ENCODE measurements at places on chromosomes 4 and X.

GRCh38 chr4:139556071-139556723 is at the start of gene SETD7:
TSS of gene SETD7 (minus strand) at chr4:139556219. CDS start at chr4:139556137, 82 bp downstream.
- DNase-seq: peak; percentile 22

DNA sequence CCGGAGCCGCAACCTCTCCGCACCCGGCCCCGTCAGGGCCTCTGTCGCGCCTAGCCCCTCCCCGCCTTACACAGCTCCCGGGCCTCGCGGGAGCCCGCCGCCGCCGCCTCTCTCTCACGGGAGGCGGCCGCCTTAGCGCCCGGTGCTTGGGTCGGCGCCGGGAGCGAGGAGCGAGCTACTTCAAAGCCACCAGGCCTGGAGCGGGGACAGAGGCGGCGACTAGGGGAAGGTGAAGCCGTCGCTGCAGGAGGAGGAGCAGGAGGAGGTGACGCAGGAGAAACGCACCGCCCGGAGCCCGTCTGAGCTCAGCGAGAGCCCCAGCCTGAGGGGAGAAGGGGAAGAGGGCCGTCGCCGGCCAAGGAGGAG is 250 bp downstream of the USP9X start:
- no peak for DNase-seq

DNA sequence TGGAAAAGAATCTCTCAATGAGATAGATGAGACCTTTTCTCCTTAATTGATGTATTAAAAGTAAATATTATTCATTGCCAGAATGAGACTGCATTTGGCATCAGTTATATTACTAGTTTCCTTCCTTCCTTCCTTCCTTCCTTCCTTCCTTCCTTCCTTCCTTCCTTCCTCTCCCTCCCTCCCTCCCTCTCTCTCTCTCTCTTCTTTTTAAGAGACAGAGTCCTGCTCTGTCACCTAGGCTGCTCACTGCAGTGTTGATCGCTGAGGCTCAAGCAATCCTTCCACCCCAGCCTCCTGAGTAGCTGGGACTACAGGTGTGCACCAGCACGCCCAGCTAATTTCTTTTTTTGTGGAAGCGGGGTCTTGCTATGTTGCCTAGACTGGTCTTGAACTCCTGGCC is 50.4 kb upstream of the ARX start:
- no peak for DNase-seq

DNA sequence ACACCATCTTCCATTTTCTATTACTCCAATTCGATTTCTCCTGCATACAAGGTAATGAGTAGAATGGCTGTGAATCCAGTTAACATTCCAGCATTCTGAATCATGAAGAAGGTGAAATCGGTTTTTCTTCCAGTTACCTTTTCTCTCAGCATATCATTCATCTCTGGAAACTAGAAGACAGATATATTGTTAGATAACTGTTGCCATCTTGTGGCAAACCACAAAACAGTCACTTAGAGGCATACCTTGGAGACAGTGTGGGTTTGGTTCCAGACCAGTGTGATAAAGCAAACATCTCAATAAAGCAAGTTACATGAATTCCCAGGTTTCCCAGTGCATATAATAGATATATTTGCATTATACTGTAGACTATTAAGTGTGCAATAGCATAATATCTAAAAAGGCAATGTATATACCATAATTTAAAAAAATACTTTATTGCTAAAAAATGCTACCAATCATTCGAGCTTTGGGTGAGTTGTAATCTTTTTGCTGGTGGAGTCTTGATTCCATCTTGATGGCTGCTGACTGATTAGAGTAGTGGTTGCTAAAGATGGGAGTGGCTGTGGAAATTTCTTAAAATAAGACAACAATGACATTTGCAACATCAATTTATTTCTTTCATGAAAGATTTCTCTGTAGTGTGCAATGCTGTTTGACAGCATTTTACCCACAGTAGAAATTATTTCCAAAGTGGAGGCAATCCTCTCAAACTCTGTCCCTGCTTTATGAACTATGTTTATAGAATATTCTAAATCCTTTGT is 82.1 kb downstream of the SLC39A8 start:
- peak; percentile 30 for DNase-seq

DNA sequence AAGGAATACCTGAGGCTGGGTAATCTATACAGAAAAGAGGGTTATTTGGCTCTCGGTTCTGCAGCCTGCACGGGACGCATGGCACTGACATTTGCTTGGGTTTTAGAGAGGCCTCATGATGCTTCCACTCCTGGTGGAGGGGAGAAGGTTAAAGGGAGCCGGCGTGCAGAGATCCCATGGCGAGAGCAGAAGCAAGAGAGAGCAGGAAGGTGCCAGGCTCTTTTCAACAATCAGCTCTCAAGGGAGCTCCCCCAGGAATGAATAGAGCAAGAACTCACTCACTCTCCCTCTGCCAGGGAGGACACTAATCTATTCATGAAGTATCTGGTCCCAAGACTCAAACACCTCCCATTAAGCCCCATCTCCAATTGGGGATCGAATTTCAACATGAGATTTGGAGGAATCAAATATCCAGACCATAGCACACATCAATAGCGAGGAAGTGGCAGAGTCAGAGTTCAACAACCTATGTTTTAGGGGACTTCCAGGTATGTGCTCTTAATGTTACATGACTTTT is 109.8 kb downstream of the SORBS2 start:
- DNase-seq: no peak

- DNase-seq: no peak
These were observed 107.6 kb upstream of the FAM9B start for GRCh38 chrX:9141496-9141895.

- DNase-seq: no peak
These were observed 15.0 kb downstream of the AGA start for GRCh38 chr4:177427192-177427591.

DNA sequence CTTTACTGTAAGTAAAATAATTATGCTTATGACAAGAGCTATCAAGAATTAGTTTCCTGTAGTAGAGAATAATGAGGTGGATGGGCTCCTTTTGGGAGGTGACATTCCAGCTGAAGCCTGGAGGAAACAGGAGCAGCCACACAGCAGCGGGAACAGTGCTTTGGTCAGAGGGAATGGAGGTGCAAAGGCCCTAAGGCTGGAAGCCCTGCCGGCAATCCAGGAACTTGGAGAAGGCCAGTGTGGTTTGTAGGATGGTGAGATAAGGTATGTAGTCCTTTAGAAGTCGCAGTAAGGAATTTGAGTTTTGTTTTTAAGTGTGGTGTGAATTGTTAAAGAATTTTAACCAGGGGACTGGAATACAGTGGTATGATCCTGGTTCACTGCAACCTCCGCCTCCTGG is 8.1 kb downstream of the TMEM131L start:
- no peak for DNase-seq

DNA sequence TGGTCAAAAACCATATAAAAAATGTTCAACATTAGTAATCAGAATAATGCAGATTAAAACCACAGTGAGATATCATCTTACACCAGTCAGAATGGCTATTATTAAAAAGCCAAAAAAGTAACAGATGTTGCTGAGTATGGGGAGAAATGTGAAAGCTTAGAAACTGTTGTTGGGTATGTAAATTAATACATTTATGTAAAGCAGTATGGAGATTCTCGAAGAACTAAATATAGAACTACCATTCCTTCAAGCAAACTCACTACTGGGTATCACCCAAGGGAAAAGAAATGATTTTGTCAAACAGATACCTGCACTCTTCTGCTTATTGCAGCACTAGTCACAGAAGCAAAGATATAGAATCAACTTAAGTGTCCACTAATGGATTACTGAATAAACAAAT is 576.4 kb upstream of the EPHA5 start:
- no peak for DNase-seq

- no peak for DNase-seq
These were observed 764.1 kb downstream of the STIM2 start for GRCh38 chr4:27624749-27625148.

DNA sequence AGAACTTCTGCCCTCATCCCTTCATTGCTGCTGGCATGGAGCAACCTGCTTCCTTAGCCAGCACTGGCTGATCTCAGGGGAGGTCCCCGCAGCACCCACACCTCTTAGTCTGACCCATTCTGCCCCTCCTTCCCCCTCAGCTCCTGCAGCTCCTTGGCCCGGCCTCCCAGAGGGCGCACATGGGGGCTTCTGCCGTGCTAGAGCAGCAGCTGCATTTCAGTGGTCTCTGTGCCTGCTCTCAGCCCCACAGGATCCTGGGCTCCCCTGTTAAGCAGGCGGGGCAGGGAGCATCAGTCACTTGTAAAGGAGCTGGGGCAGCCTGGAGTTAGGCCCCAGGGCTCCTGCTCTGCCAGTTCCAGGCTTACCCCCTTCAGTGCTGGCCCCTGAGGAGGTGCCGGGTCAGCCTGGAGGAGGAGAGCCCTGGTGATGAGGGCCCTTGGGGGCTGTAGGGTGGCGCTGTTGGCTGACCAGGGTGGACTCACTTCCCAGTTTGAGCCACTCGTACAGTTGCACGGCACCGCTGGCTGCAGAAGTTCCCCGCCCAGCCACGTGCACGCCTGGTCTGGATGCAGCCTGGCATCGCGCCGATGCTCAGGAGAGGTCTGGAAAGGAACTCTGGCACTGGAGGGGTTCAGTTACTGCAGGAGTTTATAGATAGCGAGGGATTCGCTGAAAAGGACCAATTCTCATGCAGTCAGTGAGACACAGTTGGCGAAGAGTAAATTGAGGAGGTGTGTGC is 85.1 kb upstream of the PSAPL1 start:
- no peak for DNase-seq

GRCh38 chr4:53889326-53890055 is 174.9 kb downstream of the CHIC2 start:
- no peak for DNase-seq

DNA sequence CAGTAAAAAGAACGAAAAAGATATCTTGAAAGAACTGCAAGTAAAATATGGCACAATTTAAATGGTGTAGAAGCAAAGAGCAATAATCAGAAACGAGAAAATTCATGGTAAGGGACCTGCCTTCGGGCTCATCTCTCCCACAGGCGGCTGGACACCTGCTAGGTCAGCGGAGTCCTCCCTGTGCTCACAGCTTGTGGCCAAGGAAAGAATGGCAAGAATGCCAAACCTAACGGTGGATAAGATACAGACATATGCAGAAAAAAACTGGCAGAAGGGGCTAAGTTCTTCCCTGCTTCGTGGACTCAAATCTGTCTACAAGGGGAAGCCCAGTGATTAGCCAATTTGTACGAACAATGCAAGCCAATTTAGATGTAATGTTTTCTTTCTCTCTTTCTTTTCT is 152.1 kb upstream of the VCX start:
- no peak for DNase-seq

- DNase-seq: no peak
These were observed 45.2 kb upstream of the CLCN4 start for GRCh38 chrX:10111364-10112148.

- DNase-seq: no peak
These were observed 377.1 kb upstream of the ADGRL3 start for GRCh38 chr4:60822986-60823385.

DNA sequence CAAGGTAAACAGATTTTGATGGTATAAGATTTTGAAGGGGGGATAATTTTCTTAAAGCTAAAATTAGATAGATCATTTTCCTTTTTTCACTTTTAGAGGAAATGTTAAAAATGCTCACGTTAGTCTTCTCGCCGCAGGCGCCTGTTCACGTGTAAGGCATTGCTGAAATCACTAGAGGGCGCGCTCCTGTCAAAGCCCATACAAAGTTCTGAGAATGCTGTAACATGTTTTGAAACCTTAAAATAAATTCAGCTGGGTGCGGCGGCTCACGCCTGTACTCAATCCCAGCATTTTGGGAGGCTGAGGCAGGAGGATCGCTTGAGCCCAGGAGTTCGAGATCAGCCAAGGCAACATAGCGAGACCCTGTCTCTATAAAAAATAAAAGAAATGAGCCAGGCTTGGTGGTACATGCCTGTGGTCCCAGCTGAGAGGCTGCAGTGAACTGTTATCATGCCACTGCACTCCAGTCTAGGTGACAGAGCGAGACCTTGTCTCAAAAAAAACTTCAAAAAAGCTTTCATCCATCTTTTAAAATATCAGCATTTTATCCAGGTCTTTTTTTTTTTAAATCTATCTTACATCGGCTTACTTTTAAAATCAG is 138.0 kb downstream of the RBMX2 start:
- DNase-seq: peak; percentile 5

- no peak for DNase-seq
These were observed 15.2 kb downstream of the LINC00632 start for GRCh38 chrX:140724736-140725135.

- no peak for DNase-seq
These were observed 11.1 kb downstream of the CENPU start for GRCh38 chr4:184722798-184723197.

- DNase-seq: no peak
These were observed 14.3 kb upstream of the FAM241A start for GRCh38 chr4:112130906-112131305.

DNA sequence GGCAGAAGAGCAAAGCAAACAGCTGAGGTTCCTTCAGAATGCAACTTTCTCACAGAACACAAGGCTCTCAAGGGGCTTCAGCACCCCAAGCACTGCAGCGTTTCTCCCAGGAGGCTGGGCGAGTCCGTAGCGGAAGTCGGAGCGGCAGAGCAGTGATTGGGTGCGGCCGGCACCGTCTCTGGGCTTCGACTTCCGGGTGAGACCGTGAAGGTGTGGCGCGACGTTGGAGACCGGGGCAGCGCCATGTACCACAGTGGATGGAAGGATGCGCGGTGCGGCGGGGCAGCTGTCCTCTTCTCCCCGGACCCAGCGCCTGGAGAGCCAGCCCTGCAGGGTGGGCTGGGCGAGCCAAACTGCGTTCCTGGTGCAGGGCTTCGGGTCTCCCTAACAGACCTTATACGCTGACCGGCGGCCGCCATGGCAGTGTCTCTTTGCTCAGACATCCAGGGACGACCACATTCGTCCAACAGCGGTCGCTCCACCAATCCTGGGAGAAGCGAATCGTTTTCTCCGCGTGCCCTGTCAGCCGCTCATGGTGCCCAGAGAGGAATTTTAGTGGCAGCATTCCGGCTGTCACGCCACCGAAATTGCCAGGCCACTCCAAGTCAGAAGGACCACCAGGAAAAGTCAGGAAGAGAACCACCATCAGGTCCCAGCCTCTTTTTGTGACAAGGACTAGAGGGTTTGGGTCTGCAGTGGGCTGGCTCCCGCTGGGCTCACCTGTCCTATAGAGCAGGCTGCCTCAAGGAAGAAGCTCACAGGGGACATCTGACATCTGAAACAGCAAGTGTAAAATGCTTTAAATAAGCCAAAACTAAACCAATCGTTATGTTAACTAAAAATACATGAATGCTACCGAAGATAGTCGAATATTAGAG is 20.5 kb downstream of the TRIM61 start:
- DNase-seq: peak; percentile 78

DNA sequence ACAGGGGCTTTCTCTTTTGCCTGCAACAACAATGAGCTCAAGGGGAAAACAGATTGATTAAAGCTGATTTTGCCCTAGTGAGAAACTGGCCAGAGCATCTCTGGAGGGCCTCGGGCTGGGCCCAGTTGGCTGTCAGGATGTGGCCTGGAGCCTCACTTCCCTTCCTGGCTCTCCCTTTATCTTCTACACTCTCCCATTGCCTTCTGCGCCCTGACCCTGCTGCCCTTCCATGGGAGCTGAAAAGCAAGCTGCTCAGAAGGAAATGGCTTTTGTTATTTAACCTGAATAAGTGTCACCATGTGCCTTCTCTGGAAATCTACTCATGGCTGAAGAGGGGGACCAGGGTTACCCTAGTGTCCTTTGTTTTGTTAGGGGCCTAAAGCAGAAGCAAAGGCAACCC is 43.8 kb downstream of the NHSL2 start:
- no peak for DNase-seq

- no peak for DNase-seq
These were observed 77.1 kb downstream of the SLC9A7 start for GRCh38 chrX:46681849-46682248.

- DNase-seq: no peak
These were observed 60.2 kb upstream of the SYTL5 start for GRCh38 chrX:37946197-37946596.
